D341Med (cell line): ENCODE measurements at places on chromosomes 1 and 21.

- DNase-seq = no peak
These were observed 117.0 kb upstream of the PLD5 start for GRCh38 chr1:242641461-242641860.

DNA sequence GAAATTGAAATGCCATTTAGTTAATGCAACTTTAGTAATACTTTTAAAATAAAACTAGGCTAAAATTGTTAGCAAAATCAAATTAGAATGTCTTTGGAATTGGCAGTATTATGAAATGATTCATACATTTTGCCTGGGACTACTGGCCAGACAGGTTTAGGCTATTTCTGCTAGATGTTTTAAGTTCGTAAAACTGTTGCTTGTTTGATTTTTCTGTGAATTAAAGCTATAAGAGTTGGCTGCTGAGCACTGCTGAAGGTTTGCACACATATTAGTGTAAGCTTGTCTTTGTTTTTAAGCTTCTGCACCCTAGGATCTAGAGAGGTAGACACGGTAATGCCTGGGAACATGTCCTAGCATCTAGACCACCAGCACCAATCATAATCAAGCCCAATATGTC is 1094.6 kb upstream of the ADGRL4 start:
- DNase-seq = no peak

GRCh38 chr1:65147424-65148177 is 402 bp upstream of the AK4 start:
- DNase-seq = peak; percentile 76

- DNase-seq = no peak
These were observed 304.6 kb upstream of the FAM78B start for GRCh38 chr1:166471359-166471758.

- peak; percentile 87 for DNase-seq
These were observed at the start of gene RBP7 for GRCh38 chr1:9996624-9997582. Gene RBP7, plus strand, starts transcription at chr1:9997228. Its CDS starts 31 bp downstream, at chr1:9997259.

DNA sequence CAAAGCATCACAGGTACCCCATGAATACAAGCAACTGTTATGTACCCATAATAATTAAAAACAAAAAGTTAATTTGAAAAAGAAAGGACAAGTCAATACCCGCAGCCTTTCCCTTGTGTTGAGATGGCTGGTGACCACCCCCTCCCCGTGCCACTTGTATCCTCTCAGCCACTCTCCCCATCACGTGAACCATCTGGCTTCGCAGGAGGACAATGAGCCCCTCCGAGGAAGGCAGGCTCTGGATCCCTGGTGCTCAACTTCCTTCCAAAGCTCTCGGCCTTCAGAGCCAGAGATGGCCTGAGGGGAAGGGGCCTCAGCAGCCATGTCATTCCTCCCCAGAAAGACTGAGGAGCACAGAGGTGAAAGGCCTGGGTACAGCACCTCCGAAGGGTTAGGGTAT is 120.4 kb upstream of the RAB4A start:
- no peak for DNase-seq

GRCh38 chr1:93554883-93555872 is 107.3 kb downstream of the FNBP1L start:
- DNase-seq = no peak

DNA sequence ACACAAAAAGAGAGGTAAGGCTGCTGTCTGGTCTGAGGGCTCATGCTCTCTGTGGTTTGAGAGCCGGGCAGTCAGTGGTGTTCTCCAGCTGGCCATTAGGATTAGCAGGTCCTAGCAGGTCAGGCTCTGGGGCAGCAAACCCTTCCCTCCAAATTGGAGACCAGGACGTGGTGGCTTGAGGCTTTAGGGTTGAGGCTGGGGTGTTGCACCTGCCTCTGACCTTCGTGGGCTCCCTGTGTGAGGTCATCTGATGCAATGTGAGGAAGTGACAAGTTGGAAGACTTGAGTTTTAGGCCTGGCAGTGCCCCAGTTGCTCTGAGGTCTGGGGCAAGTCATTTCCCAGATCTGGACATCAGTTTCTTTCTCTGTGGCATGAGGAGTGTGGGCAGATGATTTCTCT is 24.4 kb downstream of the SZRD1 start:
- no peak for DNase-seq

GRCh38 chr1:227240983-227241382 is 77.3 kb downstream of the CDC42BPA start:
- DNase-seq = no peak

- DNase-seq = no peak
These were observed 75.2 kb downstream of the TRABD2B start for GRCh38 chr1:47921935-47922415.

DNA sequence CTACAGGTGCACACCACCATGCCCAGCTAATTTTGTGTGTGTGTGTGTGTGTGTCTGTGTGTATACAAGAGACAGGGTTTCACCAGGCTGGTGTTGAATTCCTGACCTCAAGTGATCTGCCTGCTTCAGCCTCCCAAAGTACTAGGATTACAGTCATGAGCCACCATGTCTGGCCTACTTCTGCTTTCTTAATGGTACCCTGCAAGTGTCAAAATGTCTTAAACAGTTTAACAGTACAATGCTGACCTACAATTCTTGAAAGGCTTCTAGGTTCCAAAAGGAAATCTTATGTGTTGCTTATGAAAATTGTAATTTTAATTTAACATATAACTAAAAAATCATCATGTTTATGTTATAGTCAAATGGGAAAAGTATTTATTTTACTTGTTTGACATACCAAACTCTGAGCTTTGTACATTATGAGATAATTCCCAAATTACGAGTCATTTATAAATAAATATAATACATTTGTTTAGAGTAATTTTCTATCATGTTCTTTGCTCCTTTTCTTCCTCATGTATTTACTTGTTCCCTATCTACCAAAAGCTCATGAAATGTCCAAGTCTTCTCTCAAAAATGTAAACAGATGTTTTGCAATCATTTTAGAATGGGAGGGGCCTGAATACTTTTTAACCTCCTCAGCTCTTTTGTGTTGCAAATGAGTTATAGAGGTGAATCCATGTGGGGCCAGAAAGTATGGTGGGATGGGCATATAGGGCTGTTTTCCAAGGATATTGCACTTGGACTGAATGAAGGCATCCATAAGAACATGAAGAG is 8.4 kb upstream of the VCAM1 start:
- DNase-seq = no peak

DNA sequence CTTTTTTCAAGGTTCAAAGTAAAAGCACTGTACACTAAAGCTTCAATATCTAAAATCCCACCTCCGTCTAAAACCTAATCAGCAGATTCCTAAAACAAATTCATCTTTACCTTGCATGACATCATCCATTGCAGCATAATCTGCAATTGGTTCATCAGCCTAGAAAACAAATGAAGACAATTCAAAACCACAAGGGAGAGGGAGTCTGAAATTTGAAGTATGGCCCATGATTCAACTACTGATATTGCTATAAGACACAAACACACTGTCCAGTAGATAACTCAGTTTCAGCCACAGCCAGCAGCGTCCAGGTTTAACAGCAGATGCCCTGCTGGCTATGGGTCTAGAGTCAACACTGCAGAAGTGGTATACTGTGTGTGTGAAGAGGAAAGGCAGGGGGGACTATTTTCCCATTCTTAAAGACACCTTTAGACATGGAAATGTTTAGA is 17.9 kb upstream of the RAP1GAP start:
- DNase-seq = no peak

- no peak for DNase-seq
These were observed 231.6 kb downstream of the FGGY start for GRCh38 chr1:59528471-59528870.

GRCh38 chr1:234240680-234241079 is 132.6 kb upstream of the COA6 start:
- DNase-seq = no peak

- DNase-seq = no peak
These were observed 6.2 kb upstream of the PEAR1 start for GRCh38 chr1:156887317-156887716.

DNA sequence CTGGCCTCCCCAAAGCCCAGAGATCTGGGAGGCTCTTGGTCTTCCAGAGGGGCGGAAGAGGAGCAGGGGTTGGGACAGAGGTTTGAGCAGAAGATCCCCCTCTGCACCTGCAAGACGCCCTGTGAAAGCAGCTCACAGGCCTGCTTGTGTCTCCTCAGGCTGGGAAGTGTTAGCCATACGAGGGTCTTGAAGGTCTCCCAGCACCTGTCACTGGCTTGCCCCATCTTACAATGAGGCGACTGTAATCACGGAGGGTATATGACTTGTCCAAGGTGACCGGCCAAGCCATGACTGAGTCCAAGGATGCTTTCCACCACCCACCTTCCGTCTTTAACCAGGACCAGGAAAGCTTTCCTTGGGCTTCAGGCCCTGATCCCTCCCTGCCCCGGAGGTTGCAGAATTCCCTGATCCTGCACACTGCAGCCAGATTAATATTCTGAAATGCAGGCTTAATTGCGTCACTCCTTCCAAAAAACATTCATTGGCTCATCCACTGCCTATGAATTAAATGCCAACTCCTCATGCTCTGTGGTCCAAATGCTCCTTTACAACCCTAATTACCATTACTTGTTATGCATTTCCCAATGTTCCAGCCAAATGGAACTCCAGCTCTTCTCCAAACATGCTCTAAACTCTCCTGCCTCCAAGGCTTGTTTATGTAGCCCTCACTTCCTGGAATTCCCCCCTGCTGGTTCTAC is 64.0 kb downstream of the DDX20 start:
- DNase-seq = no peak

GRCh38 chr1:86779308-86780191 is 75.2 kb downstream of the SH3GLB1 start:
- no peak for DNase-seq

- no peak for DNase-seq
These were observed 3.6 kb downstream of the KCNN3 start for GRCh38 chr1:154866257-154867063.

DNA sequence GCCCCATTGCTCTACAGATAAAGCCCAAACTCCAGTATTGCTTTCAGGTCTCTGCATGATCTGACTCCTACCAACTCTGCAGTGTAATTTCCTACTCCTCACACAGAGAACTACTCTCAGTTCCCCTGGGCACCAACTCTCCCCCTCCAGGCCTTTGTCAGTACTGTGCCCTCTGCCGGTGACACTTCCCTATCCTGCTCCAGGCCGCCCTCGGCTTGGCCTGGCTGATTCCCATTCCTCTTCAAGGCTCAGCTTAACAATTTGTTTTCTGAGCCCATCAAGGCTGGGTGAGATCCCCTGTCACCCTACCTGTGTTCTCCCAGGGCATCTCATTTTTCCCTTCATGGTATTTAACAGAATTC is 2.6 kb downstream of the SLAMF8 start:
- peak; percentile 72 for DNase-seq

DNA sequence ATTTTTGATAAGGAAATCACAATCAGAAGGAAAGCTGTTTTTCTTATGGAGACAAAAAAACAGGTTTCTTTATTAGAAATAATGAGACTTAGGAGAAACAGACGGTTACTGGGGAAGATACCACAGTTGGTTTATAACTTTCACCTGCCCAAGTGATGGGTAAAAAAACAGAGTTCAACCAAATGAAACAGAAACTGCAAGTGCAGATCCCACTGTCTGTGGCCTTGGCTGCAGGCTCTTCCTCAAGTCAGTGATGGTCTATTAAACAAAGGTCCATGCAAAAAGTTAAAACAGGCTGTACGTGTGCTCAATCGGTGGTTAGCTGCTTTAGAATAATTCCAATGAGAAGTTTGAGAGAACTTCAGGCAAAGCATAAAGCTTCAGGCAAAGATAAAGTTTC is 112.1 kb upstream of the NEGR1 start:
- no peak for DNase-seq

- DNase-seq = no peak
These were observed 3.2 kb downstream of the ELF3 start for GRCh38 chr1:202013603-202014002.

GRCh38 chr1:25128121-25128621 is 104.1 kb downstream of the SYF2 start:
- no peak for DNase-seq

DNA sequence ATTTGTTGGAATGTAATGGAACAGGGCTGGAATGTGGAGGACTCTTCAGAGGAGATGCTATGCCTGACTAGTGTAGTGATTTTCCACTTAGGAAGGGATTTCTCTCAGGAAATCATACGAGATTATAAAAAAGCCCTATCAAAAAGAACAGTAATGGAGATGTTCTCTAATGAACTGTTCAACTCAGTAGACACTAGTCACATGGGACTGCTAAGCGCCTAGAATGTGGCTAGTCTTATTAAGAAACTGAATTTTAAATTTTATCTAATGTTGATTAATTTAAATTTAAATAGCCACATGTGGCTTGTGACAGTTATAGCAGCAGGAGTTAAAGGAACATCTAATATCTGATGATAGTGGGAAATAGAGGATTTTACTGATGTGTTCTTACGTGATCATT is 94.0 kb downstream of the SLC35F3 start:
- no peak for DNase-seq

DNA sequence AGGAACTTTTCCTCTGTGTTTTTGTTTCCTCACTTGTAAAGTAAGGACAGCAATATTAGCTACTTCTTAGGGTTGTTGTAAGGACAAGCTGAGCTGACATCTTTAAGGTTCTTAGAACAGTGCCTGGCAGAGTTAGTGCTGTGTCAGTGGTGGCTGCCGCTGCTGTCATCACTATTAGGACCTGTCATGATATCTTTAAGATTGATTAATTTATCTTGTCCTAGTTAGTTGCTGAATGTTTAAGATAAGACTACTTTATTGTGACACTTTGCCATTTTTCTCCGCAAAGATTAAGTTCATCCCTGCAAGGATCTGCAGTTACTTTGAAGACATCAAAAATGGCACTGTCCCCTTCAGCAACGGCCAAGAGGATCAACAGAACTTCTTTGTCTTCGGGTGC is 40.1 kb upstream of the GPR88 start:
- DNase-seq = no peak

- no peak for DNase-seq
These were observed 3.7 kb upstream of the SEMA4A start for GRCh38 chr1:156149374-156150332.

GRCh38 chr1:215566556-215567490 is at the start of gene KCTD3:
Gene KCTD3, plus strand, starts transcription at chr1:215567304. Its CDS starts 382 bp downstream, at chr1:215567686.
- DNase-seq = peak; percentile 87

GRCh38 chr21:39466584-39466983 is 14.8 kb downstream of the SH3BGR start:
- DNase-seq = no peak

DNA sequence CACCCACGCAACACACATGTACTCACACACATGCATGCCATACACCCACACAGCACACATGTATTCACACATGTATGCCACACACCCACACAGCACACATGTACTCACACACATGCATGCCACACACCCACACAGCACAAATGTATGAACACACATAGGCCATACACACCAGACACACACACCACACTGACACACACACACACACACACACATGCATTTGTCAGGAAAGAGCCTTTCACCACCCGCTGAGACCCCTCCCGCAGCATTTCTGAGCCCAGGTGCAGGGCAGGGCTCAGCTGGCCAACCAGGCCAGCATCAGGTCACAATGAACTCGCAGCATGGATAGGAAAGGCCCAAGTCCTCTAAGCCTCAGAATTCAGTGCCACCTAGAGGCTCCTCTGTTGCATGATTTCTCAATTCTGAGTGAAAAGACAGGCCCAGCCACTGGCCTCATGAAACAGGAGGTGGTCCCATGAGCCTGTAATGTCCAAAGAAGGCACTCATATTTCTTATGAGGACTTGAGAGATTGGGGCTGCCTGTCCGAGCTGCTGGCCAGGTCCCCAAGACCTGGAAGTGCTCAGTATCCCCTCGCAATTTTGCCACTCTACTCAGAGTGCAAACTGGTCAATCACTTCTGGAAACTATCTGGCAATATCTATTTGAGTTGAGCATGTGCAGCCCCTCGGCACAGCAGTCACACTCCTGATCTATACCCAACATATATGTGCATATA is 57.3 kb downstream of the PSMG1 start:
- peak; percentile 74 for DNase-seq
